Articular chondrocyte of knee joint (primary cell): ENCODE measurements at places on chromosomes 7 and 10. TPM values are rescaled to one million over a fixed set of nuclear protein-coding genes. Genes with fewer than 3 reads are reported as not detected.

Gene PROSER2
- total RNA-seq = 8.1 and 8.4 TPM in 2 replicates

Gene INA
- 0.13 and 0.22 TPM in 2 replicates for total RNA-seq

Gene KCNIP2
- 1.0 and 1.1 TPM in 2 replicates for total RNA-seq

Gene OR9A4
- 0.11 and 0.13 TPM in 2 replicates for total RNA-seq

Gene KLHDC10
- 53.6 and 60.4 TPM in 2 replicates for total RNA-seq
